ENCODE measurements at places on chromosomes 5 and 9.

GRCh38 chr9:90169490-90169889, 473.1 kb downstream of the DIRAS2 start:
- DNase-seq, result no peak

DNA sequence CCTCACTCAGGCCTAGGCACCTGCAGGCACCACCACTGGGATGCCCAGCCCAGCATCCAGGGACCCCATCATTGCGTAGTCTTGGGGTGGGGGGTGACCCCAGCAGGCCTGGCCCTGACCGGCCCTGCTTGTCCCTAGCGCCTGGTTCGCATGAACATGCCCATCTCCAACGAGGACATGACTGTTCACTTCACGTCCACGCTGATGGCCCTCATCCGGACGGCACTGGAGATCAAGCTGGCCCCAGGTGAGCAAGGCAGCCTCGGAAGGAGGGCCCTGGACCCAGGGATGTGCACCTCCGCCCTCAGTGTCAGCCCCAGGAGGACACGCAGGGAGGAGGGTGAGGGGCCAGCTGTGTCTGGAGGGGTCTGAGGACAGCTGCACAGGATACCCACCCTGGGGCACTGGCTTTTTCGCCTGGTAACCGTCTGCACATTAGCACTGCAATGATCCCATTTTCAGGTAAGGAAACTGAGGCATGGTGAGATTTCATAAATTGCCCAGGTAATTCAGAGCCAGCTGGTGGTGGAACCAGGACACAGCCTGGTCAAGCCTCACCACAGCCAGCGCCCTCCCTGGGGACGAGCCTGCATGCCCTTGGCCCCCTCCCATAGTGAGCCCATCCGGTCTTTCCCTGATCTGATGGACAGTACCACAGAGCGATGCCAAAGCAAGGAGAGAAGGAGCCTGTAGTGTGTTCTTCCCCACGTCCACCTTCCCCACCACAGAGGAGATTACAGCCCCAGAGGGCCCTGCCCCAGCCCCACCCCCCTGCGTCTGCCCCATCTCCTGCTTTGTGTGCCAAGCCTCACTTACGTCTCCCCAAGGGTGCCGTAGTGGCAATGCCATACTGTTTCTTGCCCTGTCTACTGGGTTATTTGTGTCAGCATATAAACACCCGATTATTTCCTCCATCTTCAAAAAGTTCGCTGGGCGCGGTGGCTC, 228.3 kb downstream of the CACNA1B start:
- no peak for DNase-seq

DNA sequence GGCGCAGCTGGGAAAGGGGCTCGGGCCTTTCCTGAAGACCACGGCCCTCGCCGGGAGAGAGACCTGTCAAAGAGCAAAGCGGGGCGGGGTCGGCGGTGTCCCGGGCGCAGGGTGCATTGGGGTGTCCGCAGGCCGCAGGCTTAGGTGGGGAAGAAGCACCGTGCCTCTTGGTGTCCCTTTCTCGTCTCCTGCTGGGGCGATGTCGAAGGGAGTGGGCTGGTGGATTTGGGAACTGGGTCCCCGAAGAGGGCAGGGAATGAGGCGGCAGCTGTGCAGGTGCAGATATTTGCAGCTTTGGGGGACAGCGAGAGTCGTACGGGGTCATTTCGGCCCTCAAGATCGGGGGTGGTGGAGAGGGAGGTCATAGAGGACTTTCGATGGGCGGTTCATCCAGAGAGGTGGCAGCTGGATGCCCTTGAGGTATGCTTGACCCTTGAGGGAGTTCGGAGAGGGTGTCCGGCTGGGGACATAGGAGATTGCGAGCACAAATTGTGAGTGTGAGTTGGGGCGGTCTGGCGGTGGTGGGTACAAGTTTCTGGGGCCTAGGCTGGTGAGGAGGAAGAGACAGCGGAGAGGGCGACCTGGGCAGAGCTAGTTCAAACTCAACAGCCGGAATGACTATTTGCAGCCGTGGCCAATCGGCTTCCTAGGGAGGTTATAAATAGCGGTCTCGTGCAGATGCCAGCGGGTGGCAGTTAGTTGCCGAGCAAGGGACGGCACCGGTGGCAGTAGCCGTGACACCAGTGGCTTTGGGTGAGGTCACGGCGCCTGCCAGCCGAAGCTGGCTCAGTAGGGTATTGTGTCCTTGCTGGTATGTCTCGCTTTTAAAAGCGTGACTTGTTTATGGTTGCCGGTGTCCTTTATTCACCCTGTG, 601 bp downstream of the NNT start:
- peak; percentile 48 for DNase-seq

GRCh38 chr9:132541870-132542830, 40.3 kb upstream of the BARHL1 start:
- no peak for DNase-seq

GRCh38 chr5:154732212-154732611, 23.0 kb upstream of the LARP1 start:
- DNase-seq, result no peak

DNA sequence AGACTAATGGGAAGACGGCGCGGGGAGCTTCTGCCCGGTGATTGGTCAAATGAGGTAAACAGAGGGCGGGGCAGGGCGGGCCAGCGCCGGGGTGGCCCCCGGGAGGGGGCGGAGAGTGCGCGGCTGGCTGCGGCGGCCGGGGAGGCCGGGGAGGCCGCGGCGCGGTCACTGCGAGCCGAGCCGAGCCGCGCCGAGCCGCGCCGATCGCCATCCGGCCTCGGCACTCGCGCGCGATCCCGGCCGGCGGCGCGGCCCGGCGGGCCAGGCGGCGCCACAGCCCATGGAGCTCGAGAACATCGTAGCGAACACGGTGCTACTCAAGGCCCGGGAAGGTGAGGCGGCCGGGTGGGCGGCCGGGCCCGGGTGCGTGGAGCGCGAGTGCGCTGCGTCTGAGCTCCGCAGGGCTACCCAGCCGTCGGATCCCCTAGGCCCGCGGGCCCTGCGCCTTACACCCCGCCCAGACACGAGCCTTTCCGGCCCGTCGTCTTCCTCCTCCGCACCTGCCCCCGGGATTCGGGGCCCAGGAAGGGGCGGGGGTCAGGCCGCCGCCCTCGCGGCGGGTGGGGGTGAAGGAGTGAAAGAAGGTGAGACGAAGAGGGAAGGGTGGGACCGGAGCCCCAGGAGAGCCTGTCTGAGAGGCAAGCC, at the start of gene GRK6:
Gene GRK6 (plus strand): TSS at position 111 of the 645 bp plus-strand sequence. CDS start 170 bp downstream, at position 281.
- DNase-seq, result peak; percentile 39

DNA sequence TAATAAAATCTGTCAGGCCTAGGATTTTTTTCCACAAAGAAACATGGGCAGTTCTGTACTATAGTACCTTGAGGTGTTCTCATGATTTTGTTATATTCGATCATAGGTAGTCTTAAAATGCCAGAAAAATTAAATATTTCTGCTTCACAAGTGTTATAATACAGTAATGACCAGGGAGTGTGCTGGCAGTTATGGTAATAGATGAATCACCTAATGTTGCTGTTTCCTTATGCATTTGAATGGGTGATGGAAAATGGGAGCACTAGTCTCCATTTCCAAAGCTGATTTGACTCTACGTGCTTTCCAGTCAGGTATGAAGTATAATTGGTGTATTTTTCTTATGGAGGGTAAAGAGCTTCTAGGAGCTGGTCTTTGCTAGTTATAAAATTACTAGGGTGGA, 23.8 kb downstream of the OGN start:
- DNase-seq, result no peak

GRCh38 chr9:115398996-115399395, 281.0 kb upstream of the TNC start:
- DNase-seq, result no peak

GRCh38 chr5:81288021-81288433, 13.4 kb upstream of the ZCCHC9 start:
- no peak for DNase-seq

DNA sequence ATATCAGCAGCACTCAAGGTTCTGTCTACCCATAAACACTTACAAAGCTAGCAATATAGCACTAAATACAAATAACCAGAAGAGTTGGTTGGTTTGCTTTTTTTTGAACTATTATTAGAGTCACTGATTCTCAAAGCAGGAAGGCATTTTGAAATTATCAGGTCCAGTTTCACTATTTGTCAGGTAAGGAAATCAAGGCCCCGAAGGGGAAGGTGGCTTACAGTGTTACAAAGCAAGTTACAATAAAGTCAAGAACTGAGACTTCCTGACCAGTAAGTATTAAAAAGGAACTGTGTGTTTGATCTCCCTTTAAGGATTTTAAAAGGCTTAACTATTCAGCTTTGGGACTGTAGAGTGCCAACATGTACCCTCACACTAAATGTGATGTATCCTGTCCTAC, 10.8 kb downstream of the C5orf15 start:
- no peak for DNase-seq

DNA sequence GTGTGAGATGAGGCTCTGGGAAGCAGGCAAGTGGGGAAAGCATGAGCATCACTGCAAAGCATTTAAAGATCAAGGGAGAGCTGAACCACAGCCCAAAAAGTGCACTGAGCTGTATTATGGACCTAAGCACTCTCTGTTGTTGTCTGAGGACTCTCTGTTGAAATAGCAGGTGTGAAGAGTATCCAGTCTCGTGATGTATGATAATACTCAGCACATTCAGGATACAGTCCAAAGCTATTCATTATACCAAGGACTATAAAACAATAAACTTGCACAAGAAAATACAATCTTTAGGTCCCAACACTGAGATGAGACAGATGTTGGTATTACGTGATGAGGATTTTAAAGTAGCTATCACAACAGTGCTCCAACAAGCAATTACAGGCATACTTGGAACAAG, 97.5 kb upstream of the IGFBPL1 start:
- no peak for DNase-seq

GRCh38 chr5:490116-491106, 33.8 kb downstream of the SLC9A3 start:
- no peak for DNase-seq

DNA sequence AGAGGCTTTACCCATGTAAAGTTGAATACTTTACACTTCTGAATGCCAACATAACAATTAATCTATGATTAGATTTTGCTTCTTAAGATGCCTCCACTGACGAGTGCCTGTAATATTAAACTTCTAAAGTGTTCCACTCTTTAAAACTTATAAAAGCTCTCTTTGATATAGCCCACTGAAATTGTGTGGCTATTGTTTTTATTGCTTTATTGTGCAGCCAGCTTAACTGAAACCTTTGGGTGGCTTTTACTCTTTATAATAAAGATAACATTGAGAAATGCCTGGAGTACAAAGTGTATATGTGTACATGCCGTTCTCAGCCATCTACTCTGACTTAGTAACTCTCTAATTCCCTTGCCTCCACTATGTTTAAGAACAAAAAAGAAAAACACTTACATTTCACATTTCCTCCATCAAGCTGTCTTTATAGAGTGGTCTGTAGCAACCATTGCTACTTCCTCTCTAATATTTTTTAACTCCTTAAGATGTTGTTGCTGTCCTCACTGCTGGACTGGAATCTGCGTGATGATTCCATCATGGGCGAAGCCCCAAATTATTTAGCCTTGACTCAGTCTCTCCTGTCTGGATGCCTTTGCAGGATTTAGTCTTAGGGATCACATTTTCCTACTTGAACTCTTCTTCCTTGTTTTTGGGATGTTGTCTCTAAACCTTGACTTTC, 9.1 kb downstream of the PIK3R1 start:
- no peak for DNase-seq

DNA sequence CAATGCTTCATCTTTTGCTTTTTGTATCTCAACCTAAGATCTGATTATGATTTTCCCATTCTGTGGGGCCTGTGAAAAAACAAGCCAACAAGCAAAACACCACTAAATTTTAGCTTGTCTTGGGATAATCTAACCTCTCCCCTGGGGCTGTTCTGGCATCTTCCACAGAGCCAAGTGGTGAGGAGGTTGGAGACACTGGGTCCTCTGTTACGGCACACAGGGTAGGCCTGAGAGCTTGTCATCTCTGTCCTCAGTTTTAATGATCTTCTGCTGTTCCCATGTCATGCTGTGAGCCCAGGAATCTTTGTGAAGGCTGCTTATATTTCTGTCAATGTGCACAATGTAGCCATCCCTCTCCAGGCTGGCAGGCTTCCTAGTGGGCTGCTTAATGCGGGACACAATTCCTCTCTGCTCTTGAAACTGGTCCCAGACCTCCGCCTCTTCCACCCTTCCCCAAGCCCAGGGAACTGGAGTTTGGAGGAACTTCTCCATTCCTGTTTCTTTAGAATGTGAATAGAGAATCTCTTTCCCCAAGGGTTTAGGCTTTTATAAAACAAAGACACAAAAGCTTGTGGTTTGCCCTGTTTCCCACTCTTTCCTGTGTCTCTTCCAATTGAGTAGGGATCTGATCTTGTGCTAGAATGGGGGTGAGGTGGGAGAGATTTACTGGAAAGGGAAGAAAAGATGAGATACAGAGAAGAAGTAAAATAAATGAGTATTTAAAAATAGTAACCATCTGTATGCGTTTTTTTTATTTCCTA, 30.9 kb upstream of the SEMA6A start:
- DNase-seq, result no peak

GRCh38 chr5:141420855-141421488, at the start of gene PCDHGA11:
Gene PCDHGA11, plus strand, starts transcription at chr5:141421051. Its CDS starts 177 bp downstream, at chr5:141421228.
- no peak for DNase-seq

- no peak for DNase-seq
Observed at GRCh38 chr5:7772141-7772540, 78.8 kb downstream of the CFAP90 start.

GRCh38 chr9:38416461-38416860, 7.8 kb downstream of the IGFBPL1 start:
- no peak for DNase-seq

- no peak for DNase-seq
Observed at GRCh38 chr9:90964101-90965020, 162.7 kb downstream of the SYK start.

GRCh38 chr5:59130431-59130830, 547.6 kb downstream of the RAB3C start:
- DNase-seq, result no peak

GRCh38 chr9:32455738-32456137, 70.3 kb downstream of the RIGI start:
- DNase-seq, result no peak

- DNase-seq, result no peak
Observed at GRCh38 chr9:86073839-86074238, 25.5 kb downstream of the GOLM1 start.

GRCh38 chr5:142758062-142758795, 11.9 kb upstream of the ARHGAP26 start:
- DNase-seq, result no peak

DNA sequence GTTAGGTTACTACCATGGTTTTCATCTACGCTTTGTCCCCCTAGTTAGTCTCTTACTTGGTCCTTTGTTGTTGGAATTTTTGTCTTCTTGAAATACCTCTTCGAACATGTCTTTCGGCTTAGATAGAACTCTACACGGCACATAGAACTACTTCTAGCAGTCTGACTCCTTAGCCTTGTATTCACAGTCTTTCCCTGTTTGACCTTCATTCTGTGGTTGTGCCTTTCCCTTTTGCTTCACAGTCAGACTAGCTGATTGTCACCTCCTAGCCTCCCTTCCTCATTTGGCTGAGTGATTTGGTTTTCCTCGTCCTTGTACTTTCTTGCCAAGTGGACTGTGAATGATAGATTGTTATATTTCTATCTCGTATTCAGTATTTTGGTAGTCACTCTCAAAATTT, 10.7 kb downstream of the SMAD5 start:
- no peak for DNase-seq

- DNase-seq, result no peak
Observed at GRCh38 chr5:169904508-169904907, 75.8 kb downstream of the INSYN2B start.

- no peak for DNase-seq
Observed at GRCh38 chr9:107606149-107606790, 116.7 kb upstream of the KLF4 start.

GRCh38 chr9:83036043-83036442, 26.9 kb downstream of the RASEF start:
- no peak for DNase-seq

- DNase-seq, result no peak
Observed at GRCh38 chr9:9997585-9997984, 615.2 kb downstream of the PTPRD start.

Data from stimulated activated CD8-positive, alpha-beta memory T cell treated with anti-CD3 and anti-CD28 coated beads, Interleukin-2, amount 100 ng/mL, for 1 hour (primary cell).